ENCODE measurements at places on chromosomes 5 and 9.
A peak's percentile ranks its signal among the peaks of the same experiment; 100 is the strongest.

- no peak for DNase-seq
These were observed 401.1 kb upstream of the TRPC7 start for GRCh38 chr5:136766456-136766855.

- DNase-seq, result no peak
These were observed 1711.3 kb upstream of the ACO1 start for GRCh38 chr9:30673132-30673531.

GRCh38 chr5:166961913-166962312 lies 1329.5 kb upstream of the WWC1 start:
- no peak for DNase-seq

DNA sequence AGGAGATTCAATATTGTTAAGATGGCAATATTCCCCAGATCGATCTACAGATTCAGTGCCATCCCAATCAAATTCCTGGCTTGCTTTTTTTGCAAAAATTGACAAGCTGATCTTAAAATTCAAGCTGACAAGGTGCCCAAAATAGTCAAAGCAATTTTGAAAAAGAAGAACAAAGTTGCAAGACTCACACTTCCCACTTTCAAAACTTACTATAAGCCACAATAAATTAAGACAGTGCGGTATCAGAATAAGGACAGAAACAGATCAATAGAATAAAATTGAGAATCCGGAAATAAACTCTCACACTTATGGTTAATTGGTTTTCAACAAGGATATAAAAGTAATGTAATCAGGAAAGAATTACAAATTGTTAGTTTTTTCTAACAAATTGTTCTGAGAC lies 97.1 kb downstream of the NRG2 start:
- no peak for DNase-seq

DNA sequence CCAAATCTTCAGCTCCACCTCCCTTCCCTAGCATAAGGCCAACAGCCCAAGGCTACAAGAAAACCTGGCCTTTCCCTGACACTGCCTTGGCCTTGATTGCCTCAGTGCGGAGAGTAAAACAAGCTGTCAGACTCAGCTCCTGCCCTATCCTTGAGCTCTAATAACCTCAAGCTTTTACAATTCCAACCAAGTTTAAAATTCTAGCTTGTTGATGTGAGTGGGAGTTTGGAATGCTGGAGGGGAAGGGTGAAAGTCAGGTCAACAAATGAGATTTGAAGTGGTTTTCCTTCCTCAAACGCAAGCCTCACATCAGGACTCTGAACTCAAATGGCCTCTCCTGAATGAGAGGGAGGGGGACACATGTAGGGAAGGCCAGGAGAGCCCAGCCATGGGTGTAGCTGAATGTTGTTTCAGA lies 197.0 kb upstream of the VLDLR start:
- DNase-seq, result no peak

GRCh38 chr9:706606-707459 lies 134.7 kb upstream of the DMRT1 start:
- DNase-seq, result peak; percentile 6

GRCh38 chr5:88719434-88719833 lies 163.6 kb downstream of the MEF2C start:
- no peak for DNase-seq
